ENCODE measurements at places on chromosomes 3 and 15. TPM values are rescaled to one million over a fixed set of nuclear protein-coding genes. Genes with fewer than 3 reads are reported as not detected.

The CRYGS gene
- 2.2 TPM for total RNA-seq

The PLSCR5 gene
- total RNA-seq = not detected

The APOD gene
- total RNA-seq = 64.4 TPM

The RBM5 gene
- total RNA-seq = 202 TPM

The CNTN3 gene
- 1.6 TPM for total RNA-seq

The SPINK8 gene
- not detected for total RNA-seq

The VIPR1 gene
- total RNA-seq = 0.13 TPM

The ZNF774 gene
- total RNA-seq = 3.8 TPM

The STOML1 gene
- 22.9 TPM for total RNA-seq

The DGKG gene
- total RNA-seq = 4.3 TPM

The SERPINI1 gene
- 1.8 TPM for total RNA-seq
